Natural killer cell (primary cell): ENCODE measurements at places on chromosomes 2 and 18.

- H3K27ac ChIP-seq = no peak overlapping the region
- H3K36me3 ChIP-seq = no peaks in the 10 kb centered on the region
- no peak for DNase-seq
- H3K4me1 ChIP-seq = no peaks in the 10 kb centered on the region
- H3K27me3 ChIP-seq = peaks cover 3% of the 10 kb centered on the region
Observed at GRCh38 chr2:238814815-238815214, 33.1 kb upstream of the TWIST2 start.

- H3K27me3 ChIP-seq = no peaks in the 10 kb centered on the region
- peak overlapping the region; percentile 82 for H3K4me3 ChIP-seq
- peak overlapping the region; percentile 94 for H3K27ac ChIP-seq
- H3K4me1 ChIP-seq = peaks cover 13% of the 10 kb centered on the region
- DNase-seq = no peak
- H3K36me3 ChIP-seq = no peaks in the 10 kb centered on the region
Observed at GRCh38 chr2:152175012-152175367, 573 bp downstream of the STAM2 start.

GRCh38 chr2:98637401-98638147 lies 29.2 kb downstream of the UNC50 start:
- H3K4me1 ChIP-seq = peaks cover 55% of the 10 kb centered on the region
- peaks cover 74% of the 10 kb centered on the region for H3K36me3 ChIP-seq
- peak overlapping the region; percentile 78 for H3K27ac ChIP-seq

GRCh38 chr2:226995625-226996041 lies 159.8 kb downstream of the RHBDD1 start:
- H3K4me3 ChIP-seq = no peak overlapping the region
- no peak overlapping the region for H3K27ac ChIP-seq
- no peaks in the 10 kb centered on the region for H3K4me1 ChIP-seq
- H3K27me3 ChIP-seq = no peaks in the 10 kb centered on the region
- H3K36me3 ChIP-seq = peaks cover 5% of the 10 kb centered on the region

DNA sequence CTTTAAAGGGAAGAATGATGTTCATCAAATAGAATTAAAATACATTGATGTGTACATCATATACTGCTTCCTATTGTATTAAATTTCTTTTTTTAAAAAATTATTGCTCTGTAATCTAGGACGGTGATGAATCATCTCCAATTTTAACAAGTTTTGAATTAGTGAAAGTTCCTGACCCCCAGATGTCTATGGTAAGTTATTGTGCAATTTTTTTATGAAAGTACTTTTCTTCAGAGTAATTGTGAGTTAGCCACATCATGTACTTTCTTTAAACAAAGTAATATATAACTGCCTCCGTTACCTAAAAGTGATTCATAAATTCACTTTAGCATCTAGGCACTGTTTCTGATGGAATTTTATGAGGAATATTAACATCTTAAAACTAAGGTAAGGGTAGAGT lies 38.1 kb downstream of the PIK3C3 start:
- DNase-seq = no peak
- no peaks in the 10 kb centered on the region for H3K4me1 ChIP-seq
- H3K27me3 ChIP-seq = no peaks in the 10 kb centered on the region
- H3K4me3 ChIP-seq = no peak overlapping the region
- H3K27ac ChIP-seq = no peak overlapping the region

GRCh38 chr2:191607096-191607495 lies 70.8 kb upstream of the NABP1 start:
- DNase-seq = no peak
- no peak overlapping the region for H3K27ac ChIP-seq

- DNase-seq = no peak
- no peaks in the 10 kb centered on the region for H3K36me3 ChIP-seq
- H3K4me1 ChIP-seq = peaks cover 8% of the 10 kb centered on the region
- H3K4me3 ChIP-seq = no peak overlapping the region
Observed at GRCh38 chr2:12083713-12084419, 337.4 kb downstream of the LPIN1 start.

GRCh38 chr2:174600349-174600748 lies 2.7 kb upstream of the WIPF1 start:
- H3K27me3 ChIP-seq = no peaks in the 10 kb centered on the region
- H3K4me3 ChIP-seq = no peak overlapping the region
- DNase-seq = peak; percentile 55
- H3K36me3 ChIP-seq = peaks cover 4% of the 10 kb centered on the region
- peak overlapping the region; percentile 97 for H3K27ac ChIP-seq

- H3K27ac ChIP-seq = no peak overlapping the region
- H3K4me3 ChIP-seq = no peak overlapping the region
- H3K27me3 ChIP-seq = no peaks in the 10 kb centered on the region
- no peak for DNase-seq
- peaks cover 39% of the 10 kb centered on the region for H3K4me1 ChIP-seq
- no peaks in the 10 kb centered on the region for H3K36me3 ChIP-seq
Observed at GRCh38 chr2:42138163-42139015, 30.8 kb upstream of the EML4 start.

DNA sequence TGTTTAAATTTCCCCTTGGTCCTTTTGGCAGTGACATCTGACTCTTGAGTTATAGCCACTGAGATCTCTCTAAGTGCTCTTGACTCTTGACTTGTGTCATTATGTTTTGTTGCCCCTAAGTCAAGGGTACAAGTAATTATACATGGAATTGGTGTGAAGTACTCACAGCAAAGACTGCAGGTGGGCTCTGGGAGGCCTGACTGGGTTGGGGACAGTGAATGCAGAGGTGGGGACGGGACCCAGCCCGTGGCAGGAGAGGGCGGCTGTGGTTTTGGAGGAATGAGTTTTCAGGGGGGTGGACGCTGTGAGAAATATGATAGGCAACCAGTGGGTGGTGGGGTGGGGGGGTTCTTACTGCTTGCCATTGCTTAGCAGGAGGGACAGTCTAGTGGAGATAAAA lies 97.8 kb downstream of the NCK2 start:
- no peak for DNase-seq
- H3K4me1 ChIP-seq = peaks cover 24% of the 10 kb centered on the region
- H3K27ac ChIP-seq = no peak overlapping the region
- no peaks in the 10 kb centered on the region for H3K36me3 ChIP-seq
- H3K4me3 ChIP-seq = no peak overlapping the region

DNA sequence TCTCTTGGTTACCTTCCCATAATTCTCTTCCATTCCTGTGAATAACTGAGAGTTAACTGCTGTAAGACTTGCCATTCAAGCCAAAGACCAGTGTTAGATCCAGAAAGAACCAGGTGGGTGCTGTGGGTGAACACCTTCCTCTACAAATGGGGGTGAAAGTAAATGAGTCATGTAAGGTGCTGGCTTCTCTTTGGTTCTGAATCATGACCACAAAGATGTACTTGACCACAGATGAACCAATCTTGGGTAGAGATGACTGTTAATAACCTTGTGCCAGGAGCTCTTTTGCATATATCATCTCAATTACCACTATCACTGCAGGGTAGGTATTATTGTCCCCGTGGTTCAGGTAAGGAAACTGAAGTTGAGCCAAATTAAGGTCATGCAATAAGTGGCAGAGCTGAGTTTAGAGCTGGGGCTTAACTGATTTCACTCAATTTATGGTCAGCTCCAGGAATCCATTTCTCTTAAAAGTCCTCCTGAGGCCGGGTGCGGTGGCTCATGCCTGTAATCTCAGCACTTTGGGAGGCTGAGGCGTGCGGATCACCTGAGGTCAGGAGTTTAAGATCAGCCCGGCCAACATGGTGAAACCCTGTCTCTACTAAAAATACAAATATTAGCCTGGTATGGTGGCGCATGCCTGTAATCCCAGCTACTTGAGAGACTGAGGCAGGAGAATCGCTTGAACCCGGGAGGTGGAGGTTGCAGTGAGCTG lies 244.9 kb upstream of the CXCR4 start:
- no peak overlapping the region for H3K27ac ChIP-seq
- no peaks in the 10 kb centered on the region for H3K27me3 ChIP-seq
- H3K4me1 ChIP-seq = no peaks in the 10 kb centered on the region
- no peak overlapping the region for H3K4me3 ChIP-seq
- no peak for DNase-seq
- H3K36me3 ChIP-seq = no peaks in the 10 kb centered on the region

DNA sequence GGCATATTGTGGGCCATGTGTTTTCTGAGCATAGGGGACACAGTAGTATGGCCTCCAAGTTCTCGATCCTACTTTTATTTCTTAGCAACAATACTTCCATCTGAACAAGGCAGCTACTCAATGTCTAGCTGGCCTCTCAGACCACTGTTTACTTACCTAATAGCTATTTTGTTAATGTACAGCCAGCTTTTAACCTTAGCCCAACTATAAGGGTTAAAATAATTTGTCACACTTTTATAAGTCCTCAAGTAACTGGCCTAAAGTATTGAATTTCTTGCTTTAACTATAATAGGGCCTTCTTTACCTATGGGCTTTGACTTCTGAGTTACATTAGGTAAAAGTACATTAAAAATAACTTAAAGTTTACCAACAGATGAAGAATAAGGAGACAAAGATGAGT lies 117.4 kb downstream of the GAREM1 start:
- no peak for DNase-seq
- no peaks in the 10 kb centered on the region for H3K4me1 ChIP-seq
- H3K4me3 ChIP-seq = no peak overlapping the region
- no peak overlapping the region for H3K27ac ChIP-seq
- no peaks in the 10 kb centered on the region for H3K36me3 ChIP-seq

DNA sequence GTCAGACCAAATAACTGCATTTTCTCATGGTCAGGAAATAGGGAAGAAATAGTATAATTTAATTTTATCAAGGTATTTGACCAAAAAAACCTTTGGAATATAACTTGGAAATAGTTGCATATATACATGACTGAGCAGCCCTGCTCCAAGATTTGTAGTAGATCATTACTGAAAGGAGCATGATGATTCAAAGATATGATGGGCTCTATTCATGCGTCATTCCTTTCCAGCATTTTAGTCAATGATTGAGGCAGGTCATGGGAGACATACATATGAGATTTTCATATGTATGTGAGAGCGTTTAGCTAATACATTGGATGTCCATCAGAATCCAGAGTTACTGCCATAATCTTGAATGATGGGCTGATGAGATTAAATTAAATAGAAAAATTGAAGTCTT lies 74.5 kb downstream of the CAB39 start:
- no peak overlapping the region for H3K4me3 ChIP-seq
- no peak for DNase-seq
- no peak overlapping the region for H3K27ac ChIP-seq
- peaks cover 35% of the 10 kb centered on the region for H3K36me3 ChIP-seq

- DNase-seq = no peak
- no peak overlapping the region for H3K27ac ChIP-seq
- H3K27me3 ChIP-seq = no peaks in the 10 kb centered on the region
- no peaks in the 10 kb centered on the region for H3K4me1 ChIP-seq
- no peaks in the 10 kb centered on the region for H3K36me3 ChIP-seq
Observed at GRCh38 chr2:64972876-64973275, 16.3 kb upstream of the SLC1A4 start.

GRCh38 chr18:41126541-41127235 lies 828.3 kb upstream of the PIK3C3 start:
- no peak for DNase-seq
- no peaks in the 10 kb centered on the region for H3K36me3 ChIP-seq
- H3K27me3 ChIP-seq = no peaks in the 10 kb centered on the region

- H3K27me3 ChIP-seq = no peaks in the 10 kb centered on the region
- H3K36me3 ChIP-seq = no peaks in the 10 kb centered on the region
- peaks cover 4% of the 10 kb centered on the region for H3K4me1 ChIP-seq
Observed at GRCh38 chr2:217218269-217219163, 358.7 kb upstream of the TNP1 start.

- H3K4me1 ChIP-seq = peaks cover 48% of the 10 kb centered on the region
- no peaks in the 10 kb centered on the region for H3K36me3 ChIP-seq
- H3K27me3 ChIP-seq = peaks cover 36% of the 10 kb centered on the region
- H3K27ac ChIP-seq = no peak overlapping the region
Observed at GRCh38 chr2:109218087-109218791, 89.2 kb downstream of the SH3RF3 start.

DNA sequence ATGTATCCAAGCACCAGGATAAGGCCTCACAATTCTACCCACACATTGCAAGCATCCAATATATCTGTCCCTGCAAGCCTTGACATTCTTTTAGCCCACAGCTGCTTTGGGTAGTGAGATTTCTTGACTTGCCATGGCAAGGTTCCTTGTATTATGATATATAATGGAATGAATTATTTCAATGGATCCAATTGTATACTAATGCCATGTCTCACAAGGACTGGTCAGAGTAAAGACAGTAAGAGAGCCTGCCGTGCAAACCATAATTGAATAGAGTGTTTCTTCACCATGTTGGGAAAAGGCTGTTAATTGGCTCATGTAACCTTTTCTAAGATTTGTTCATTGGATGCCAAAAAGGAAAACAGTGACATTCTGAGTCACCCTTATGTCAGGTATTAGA lies 64.3 kb upstream of the RBBP8 start:
- DNase-seq = no peak
- H3K36me3 ChIP-seq = no peaks in the 10 kb centered on the region
- H3K4me1 ChIP-seq = no peaks in the 10 kb centered on the region
- no peak overlapping the region for H3K27ac ChIP-seq
- H3K27me3 ChIP-seq = peaks cover 2% of the 10 kb centered on the region
- no peak overlapping the region for H3K4me3 ChIP-seq

DNA sequence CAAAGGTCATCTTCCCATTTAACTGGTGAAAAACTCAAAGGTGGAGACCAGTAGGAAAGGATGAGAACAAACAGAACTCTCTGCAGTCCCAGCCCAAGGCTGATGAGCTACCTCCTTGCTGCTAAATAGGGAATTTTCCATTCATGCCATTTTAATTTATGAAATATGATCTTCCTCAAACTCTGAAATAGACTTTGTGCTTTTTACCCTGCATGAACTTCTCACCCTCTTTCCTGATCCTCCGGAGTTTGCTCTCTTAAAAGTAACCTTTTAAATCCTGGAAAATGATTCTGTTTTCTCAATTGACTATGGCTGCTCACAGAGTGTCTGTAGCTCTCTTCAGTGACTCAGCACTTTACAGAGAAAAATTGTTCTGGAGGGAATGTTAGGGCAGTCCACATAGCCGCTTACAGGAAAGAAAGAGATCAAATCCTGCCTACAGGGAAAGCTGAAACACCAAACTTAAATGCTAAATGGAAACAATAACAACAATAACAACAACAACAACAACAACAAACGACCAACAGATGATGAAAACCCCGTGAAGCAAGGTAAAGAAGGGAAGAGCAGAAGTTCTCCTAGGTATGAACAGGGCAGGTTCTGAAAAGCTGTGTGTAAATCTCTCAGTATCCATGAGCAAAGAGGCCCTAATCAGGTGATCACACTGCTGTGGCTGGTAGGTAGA lies 79.8 kb upstream of the SESTD1 start:
- H3K36me3 ChIP-seq = no peaks in the 10 kb centered on the region
- no peaks in the 10 kb centered on the region for H3K4me1 ChIP-seq
- H3K27me3 ChIP-seq = no peaks in the 10 kb centered on the region
- no peak overlapping the region for H3K27ac ChIP-seq
- H3K4me3 ChIP-seq = no peak overlapping the region

GRCh38 chr2:96359310-96359709 lies 23.7 kb downstream of the NCAPH start:
- DNase-seq = peak; percentile 70
- no peak overlapping the region for H3K4me3 ChIP-seq
- H3K27ac ChIP-seq = no peak overlapping the region
